ENCODE measurements at places on chromosomes 2 and 18.

DNA sequence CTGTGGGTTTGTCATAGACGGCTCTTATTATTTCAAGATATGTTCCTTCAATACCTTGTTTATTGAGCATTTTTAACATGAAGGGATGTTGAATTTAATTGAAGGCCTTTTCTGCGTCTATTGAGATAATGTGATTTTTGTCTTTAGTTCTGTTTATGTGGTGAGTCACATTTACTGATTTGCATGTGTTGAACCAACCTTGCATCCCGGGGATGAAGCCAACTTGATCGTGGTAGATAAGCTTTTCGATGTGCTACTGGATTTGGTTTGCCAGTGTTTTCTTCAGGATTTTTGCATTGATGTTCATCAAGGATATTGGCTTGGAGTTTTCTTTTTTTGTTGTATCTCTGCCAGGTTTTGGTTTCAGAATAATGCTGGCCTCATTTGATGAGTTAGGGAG, 60.5 kb downstream of the GTF3C3 start:
- DNase-seq, result no peak

DNA sequence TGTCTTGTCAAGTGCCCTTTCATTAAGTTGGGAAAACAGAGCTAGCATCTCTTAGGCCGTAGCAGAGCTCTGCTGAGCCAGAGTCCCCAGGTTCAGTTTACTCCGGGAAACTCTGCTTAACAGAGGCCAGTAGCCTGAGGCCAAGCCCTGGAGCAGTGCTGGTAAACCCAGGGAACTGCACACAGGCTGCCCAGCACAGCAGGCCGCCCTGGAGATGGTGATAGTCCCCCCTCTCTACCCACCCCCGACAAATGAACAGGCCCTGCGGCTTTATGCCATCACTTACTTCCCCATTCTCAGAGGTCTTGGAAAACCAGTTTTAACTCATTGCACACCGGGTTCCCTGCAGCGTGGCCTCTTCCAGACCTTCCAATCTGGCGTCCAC, 3.5 kb downstream of the CNNM4 start:
- DNase-seq, result peak; percentile 49

DNA sequence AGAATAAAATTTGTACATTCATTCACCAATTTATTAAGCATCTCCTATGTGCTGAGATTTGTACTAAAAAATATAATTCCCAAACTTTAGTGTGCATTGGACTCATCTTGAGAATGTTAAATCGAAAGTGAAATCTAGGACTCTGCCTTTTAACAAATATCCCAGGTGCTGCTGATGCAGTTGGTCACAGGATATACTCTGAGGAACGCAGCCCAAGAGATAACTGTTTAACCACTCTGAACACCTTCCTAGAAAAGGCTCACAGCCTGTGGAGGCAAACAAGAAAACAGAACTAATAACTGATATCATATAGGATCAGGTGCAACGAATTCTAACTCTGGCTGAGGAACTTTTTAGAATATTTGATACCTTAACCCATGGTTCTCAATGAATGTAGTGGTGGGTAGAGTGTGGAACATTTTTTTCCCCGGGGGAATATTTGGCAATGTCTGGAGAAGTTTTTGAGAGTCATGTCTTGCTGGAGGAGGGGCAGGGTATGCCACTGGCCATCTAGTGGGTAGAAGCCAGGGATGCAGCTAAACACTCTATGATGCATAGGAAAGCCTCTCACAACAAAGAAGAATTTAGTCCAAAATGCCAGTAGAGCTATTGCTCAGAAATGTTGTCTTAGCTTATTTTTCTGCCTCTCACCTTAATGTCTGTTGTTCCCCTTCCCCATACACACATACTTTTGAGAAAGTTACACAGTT, 96.5 kb downstream of the EHBP1 start:
- DNase-seq, result no peak

DNA sequence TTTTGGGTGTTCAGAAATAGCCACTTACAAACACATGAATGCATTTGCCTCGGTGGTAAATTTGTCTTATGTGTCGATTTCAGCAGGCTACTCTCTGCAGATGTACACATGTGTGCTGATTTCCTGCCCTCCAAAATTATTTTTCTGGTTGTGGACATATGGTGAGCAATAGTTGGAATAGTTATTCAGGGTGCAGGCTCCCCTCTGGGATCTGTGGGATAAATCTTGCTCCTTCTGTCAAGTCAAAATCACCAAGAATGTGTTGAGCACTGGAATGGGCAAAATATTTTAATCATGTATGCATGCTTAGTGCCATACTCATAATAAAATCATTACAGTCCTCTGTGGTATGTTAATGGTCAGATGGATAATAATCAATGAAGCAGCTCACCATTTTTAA, 684.5 kb downstream of the BCL11A start:
- no peak for DNase-seq
